ENCODE measurements at places on chromosomes 13 and 19.

DNA sequence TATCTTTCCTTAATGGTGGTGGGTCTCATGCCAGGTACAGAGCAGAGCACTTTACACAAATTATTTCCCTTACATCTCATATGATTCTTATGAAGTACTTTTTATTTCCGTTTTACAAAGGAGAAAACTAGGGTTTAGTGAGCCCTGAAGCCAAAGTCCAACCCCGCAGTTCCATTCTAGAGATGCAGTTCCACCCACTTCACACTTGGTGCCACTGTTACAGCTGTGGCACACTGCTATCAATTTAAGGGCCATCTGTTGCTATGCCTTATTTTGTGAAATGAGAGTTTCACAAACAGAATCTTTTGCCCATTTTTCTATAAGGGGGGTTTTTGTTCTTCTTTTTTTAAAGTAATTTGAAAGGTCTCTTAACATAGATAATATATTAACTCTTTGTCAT lies 12.9 kb downstream of the MIPEP start:
- peak; percentile 39 for DNase-seq

- DNase-seq, result no peak
Observed at GRCh38 chr13:46343279-46343994, 43.6 kb downstream of the RUBCNL start.

DNA sequence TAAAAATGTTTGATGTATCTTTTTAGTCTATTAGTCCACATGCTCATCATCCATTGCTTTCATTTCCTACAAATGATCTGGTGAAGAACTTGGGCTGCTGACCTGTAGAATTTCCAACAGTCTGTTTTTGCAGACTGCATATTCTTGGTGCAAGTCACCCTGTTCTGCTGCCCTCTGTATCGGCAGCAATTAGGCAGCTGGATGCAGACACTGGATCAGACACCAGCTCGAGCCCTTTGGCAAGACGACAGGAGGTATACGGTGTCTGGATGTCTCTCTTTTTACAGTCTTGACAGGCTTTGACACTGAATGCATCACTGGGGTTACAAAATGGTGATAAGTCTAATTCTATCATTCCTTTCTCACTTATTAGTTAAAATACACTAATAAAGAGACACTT lies 21.8 kb downstream of the MTRF1 start:
- DNase-seq, result no peak

GRCh38 chr13:102945886-102946285 lies 100.1 kb downstream of the ERCC5 start:
- DNase-seq, result no peak

- no peak for DNase-seq
Observed at GRCh38 chr13:27971776-27972477, 2.8 kb upstream of the CDX2 start.

- no peak for DNase-seq
Observed at GRCh38 chr19:15247107-15248014, 15.1 kb upstream of the EPHX3 start.

- DNase-seq, result no peak
Observed at GRCh38 chr13:25280396-25280795, 6.9 kb downstream of the MTMR6 start.

All from hepatocyte (in vitro differentiated cells).